ENCODE measurements at places on chromosomes 6 and 20.
A peak's percentile ranks its signal among the peaks of the same experiment; 100 is the strongest.

DNA sequence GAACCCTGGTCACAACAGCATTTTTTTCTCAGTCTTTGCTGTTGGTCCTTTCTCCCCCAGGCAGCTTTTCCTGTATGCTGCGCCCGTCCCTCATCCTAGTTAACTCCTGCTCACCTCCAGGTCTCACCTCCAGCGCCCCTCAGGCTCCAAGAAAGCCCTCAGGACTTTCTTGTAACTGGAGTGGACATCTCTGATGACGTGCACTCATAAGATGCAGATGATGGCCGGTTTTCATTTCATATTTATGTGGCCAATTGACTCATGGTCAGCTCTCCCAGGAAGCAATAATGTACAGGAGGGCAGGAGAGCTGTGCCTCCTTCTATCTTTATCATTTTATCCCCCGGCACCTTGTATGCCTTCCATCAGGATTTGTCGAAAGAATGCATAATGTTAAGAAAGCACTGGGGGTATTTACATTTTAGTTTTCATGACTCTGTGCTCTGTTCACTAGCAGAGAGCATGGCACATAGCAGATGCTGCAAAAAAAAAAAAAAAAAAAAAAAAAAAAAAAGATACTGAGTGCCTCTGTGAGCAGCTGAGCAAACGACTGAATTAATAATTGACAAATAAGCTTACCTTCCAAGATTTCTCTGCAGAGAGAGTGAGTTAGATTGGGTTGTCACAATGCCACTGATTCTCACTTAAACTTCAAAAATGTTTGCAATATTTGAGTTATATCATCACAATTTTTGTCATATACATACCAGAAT lies 170.2 kb downstream of the DOK5 start:
- DNase-seq: no peak

DNA sequence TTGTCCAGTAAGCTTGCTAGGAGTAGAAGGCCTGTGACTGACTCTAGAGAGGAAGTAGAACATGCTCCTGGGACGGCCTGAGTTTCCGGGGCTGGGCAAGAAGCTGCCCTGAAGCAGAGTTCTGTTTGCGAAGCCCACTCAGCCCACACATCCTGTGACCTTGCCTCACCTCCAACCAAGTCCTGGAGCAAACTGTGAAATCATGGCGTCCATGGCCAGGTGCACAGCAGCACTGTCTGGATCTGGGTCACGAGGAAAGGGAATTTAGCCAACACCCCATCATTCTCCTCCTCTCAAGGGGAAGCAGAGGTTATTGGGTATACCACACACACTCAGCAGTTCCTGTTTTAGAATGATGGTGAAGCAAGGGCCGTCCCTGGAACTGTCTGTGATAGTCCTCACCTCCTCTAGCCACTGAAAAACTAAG lies 87.5 kb downstream of the CRYBG1 start:
- DNase-seq: peak; percentile 38

- DNase-seq: no peak
Measured at GRCh38 chr20:17810847-17811627, 111.3 kb downstream of the BANF2 start.

DNA sequence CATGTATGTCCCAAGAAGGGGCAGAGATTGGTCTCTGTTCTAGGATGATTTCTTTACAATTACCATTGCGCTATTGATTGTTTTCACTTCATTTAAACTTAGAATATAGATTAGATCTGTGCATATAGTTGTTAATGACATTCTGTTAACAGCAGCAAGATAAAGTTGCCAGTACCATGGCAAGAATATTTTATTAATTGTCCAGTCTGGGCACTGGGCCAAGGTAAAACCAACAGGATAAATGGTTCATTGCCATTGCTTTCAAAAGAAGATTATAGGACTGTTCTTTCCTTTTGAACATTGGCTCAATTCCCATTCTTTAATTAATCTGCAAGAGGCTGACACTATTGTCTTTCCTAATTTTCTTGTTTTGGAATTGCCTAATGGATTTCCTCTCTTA lies 592.4 kb downstream of the RFPL4B start:
- no peak for DNase-seq

DNA sequence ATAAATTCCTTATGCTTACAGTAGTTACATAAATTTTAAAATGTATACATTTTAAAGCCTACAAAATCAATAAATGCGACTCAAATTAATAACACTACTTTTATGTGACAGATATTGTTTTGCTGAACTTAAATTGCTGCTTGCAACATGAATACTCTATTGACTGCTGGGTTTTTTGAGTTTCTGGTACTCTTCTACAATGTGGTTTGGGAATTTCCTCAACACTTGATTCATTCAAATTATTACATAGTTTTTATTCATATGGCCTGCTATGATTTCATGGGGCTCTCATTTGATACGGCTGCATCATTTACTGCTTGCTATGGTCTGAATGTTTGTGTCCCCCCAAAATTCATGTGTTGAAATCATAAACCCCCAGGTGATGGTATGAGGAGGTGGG lies 2.3 kb upstream of the TXLNB start:
- no peak for DNase-seq

DNA sequence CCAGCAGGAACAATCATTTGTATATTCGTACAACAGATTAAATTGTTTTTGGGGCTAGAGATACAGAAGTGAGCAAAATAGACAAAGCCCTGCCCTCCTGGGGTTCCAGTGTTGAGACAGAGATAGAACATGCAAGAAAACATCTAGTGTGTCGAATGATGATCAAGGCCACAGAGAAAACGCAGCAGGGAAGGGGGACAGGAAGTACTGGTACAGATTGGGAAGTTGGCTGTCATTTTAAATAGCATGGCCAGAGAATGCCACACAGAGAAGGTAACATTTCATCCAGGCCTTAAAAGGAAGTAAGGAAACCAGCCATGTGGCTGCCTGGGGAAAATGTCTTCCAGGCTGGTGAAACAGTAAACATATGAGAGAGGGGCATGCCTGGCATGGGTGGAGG lies 202.6 kb upstream of the MYLIP start:
- DNase-seq: no peak

DNA sequence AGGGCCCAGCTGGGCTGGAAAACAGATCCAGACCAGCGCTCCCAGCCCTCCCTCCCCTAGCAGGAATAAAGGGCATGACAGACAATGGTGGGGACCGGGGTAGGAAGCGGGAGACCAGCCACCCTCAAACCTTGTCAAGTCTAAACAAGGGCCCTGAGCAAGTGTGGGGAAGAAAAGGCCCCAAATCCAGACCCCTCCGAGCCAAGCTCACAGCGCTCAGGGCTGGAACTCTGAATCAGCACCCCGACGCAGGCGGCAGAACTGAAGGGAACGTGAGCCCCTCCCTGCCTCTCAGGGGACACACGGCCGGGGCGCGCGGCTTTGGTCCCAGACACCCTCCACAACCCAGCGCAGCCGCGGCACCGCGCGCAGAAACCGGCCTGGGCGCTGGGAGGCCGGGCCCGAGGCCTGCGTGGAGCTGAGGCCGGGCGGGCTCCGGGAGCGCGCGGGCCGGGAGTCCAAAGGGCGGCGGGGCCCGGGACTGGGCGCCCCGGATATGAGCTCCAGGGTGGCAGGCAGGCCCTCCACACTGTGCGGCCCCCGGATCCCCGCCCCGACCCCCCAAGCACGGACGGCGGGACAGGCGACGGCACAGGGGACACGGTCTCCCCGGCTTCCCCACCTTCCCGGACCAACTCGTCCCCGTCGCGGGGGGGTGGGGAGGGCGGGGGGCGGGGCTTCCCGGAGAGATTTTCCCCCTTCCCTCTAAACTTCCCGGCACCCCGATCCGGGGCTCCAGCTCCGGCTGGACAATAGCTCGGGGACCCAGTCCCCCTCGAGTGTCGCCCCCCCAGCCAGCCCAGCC lies 641 bp downstream of the TEAD3 start:
- DNase-seq: no peak

DNA sequence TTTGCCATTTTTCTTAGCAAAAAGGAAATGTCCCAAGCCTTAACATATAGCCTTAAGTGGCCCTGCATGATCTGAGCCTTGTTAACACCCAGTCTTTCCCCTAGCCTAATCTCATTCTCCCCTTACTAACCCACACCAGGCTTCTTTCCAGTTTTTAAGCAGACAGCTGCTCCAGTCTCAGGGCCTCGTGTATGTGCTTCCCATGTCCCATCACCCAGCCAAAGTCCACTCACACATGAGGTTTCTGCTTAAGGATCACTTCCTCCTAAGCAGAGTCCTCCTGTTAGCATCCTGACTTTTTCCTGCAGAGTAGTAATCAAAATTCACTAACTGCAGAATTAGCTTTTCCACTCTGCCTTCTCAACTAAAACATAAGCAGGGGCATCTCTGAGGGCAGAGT lies 96.1 kb downstream of the SMLR1 start:
- no peak for DNase-seq
